ENCODE measurements at places on chromosomes 16 and 17.

- DNase-seq = no peak
These were observed at the start of gene MPP2 for GRCh38 chr17:43907425-43907981. Gene MPP2, minus strand, starts transcription at chr17:43907536. Its CDS starts 3,076 bp downstream, at chr17:43904460.

- DNase-seq = no peak
These were observed 34.1 kb downstream of the IL21R start for GRCh38 chr16:27436065-27436464.

- DNase-seq = no peak
These were observed 31.2 kb upstream of the ENPP7 start for GRCh38 chr17:79699386-79700036.

DNA sequence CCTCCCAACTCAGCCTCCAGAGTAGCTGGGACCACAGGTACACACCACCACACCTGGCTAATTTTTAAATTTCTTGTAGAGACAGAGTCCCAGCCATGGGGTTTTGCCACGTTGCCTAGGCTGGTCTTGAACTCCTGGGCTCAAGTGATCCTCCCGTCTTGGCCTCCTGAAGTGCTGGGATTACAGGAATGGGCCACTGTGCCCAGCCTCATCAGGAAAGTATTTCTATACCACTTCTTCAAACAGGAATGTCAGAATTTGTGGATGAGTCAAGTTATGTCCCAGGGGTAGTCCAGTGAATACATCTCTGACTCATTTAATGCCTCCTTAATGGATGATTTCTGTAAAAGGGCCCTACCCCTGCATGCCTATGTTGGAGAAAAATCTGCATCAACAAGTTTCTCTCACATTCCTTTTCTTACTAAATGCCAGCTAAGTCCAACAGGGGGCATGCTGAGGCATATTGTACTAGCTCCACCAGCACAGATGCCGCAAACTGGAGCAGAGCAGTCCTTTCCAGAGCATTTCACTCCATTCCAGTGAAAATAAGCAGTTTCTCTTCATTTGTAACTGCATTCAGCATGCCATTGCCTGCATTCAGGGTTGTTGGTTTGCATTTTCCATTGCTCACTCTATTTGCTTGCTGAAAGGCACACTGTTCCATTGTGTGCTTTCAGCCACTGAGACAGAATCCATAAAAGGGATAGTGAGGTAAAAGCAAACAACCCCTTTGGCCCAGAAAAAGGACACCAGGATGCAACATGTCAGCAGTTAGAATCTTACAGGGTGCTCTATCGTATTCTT lies 5.3 kb upstream of the CAVIN1 start:
- DNase-seq = peak; percentile 95

- DNase-seq = peak; percentile 95
These were observed 15.1 kb upstream of the EEF2K start for GRCh38 chr16:22190776-22191531.

DNA sequence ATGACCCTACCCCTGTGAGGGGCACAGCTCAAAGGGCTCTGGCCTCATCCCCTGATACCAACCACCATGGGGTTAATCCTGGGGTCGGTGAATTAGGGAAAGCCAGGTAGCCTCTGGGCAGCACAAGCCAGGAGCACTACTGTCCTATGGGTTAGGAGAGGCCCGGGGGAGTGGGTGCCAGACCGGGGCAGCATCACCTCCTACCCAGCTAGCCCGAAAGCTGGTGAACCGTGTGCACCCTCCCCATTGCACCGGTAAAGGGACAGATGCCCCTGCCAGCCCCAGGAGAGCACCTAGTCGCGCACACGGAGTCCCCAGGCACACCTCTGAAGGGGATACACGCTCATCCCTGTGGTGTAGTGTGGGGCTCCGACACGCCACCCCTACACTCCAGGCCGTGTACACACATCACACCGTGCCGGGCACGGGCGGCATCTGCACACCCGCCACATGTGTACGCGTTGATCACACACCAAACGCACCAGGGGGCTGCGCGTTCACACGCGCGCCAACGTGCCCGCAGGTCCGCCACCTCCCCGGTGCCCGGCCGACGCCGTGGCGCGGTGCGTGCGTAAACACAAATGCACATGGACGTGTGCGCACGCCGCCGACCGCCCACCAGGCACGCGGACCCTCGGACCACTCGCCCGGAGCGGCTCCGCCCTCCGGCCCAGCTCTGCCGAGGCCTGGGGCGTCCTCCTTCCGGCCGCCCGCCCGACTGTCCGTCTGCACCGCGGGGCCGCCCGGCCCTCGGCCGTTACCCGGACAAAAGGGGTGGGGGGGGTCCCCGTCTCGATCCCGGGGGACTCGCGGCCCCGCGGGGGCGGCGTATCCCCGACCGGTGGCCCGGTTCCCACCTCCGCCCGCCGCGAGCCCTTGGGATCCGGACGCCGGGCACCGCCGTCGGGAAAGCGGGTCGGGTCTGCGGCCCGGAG lies 785 bp downstream of the UBALD1 start:
- DNase-seq = no peak

- peak; percentile 67 for DNase-seq
These were observed 100.9 kb downstream of the PARN start for GRCh38 chr16:14529010-14529669.

GRCh38 chr16:67264277-67264676 lies 15.1 kb upstream of the PLEKHG4 start:
- DNase-seq = no peak

- DNase-seq = no peak
These were observed 48.2 kb upstream of the MGAT5B start for GRCh38 chr17:76820039-76820438.

GRCh38 chr17:42402117-42402516 lies 13.9 kb upstream of the STAT3 start:
- DNase-seq = no peak

DNA sequence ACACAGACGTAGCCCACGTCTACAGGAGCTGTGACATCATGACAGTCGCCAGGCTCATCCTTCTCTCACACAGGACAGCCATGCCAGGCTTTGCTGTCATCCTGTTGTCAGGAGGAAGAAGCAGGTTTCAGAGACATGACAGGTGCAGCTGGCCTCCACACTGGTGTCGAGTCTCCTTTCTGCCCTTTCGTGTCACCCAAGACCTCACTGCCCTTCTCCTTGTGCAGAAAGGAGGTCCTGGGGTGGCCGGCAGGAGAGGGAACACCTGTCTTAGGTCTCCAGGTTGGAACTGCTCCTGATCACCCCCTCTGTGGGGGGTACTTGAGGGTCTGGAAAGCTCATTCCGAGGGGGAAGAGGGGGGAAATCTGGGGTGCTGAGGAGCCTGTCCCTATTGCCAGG lies 41.6 kb upstream of the IRF8 start:
- no peak for DNase-seq

DNA sequence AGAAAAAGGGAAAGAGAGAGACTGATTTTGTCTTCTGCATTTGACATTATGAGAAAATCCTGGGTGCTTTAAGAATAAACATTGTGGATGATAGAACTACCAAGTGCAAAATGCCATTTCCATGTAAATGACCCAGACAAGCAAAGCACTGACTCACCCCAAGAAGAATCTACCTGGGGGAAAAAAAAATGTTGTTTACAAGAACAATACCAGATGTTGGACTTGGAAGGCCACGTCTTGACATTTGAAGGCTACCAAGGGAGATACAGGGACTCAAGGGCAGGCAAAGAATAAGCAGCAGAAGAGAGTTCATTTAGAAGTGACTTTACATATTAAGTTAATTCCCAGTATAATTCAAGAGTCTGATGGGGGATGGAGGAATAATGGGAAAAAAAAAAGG lies 125.3 kb downstream of the TMEM114 start:
- no peak for DNase-seq

- no peak for DNase-seq
These were observed 12.8 kb downstream of the G6PC3 start for GRCh38 chr17:44083250-44083849.

DNA sequence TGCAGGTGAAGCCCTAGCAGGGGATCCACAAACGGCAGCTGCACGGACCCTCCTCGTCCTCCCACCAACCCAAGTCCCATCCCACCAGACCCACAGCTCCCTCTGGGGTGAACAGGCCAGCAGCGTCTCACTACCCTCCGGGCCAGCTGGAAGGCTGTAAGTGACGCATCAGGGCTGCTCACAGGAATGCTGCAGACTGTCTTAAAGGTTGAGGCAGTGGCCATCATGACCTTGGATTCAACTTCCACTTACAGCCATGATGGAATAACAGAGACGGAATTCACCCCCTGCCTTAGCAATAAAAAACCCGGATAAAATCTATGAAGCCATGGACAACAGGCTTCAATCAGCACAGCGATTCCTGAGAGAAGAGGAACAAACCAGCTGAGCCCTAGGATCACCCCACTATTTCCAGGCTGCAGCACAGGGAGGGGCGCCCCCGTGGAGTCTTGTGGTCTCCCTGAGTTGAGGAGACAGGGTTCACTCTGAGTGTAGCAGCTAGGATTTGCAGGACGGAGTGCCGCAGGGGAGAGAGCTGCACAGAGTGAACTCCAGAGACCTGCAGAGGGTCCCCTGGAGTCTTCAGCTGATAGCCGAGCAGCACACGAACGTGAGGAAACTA lies 10.5 kb downstream of the FAM83G start:
- no peak for DNase-seq

- no peak for DNase-seq
These were observed 60.6 kb upstream of the CMIP start for GRCh38 chr16:81384006-81384405.

GRCh38 chr17:49707246-49707607 lies 537 bp downstream of the SLC35B1 start:
- DNase-seq = no peak

GRCh38 chr16:17392127-17392856 lies 78.5 kb downstream of the XYLT1 start:
- DNase-seq = no peak

- DNase-seq = peak; percentile 51
These were observed 30.0 kb downstream of the MYO18A start for GRCh38 chr17:29150161-29150560.

GRCh38 chr16:19923396-19923795 lies 38.7 kb upstream of the GPRC5B start:
- DNase-seq = no peak

DNA sequence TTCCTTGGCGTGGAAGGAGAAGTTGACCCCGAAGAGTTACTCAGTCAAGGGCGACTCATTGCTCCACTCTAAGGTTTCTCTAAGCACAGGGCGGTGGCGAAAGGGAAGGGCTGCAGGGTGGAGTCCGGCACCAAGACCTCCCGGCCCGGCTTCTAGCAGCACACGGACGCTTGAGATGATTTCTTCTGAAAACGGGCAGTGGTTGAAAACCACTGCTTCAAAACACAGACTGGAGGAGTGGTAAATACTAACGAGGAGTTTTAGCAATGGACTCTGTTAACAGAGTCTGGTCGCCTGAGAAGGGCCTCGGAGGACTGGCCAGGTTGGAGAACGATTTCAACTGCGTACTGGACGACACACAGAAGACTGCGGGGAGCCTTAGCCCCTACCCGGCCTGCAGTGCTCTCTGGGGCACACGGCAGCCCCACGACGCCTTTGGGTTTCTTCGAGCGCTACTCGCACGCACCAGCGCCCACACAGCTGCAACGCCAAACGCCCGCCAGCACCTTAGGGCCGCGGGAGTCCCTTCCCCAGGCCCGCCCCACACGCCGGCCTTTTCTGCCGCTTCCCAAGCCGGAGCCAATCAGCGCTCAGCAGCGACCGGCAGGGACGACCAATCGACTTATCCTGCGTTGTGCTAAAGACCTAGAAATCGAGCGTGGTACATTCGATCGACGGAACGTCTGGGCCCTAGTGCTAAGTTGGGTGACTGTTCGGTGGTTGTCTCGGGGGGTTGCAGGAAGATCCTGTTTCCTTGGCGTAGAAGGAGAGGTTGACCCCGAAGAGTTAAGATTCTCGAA lies 14.4 kb upstream of the CA4 start:
- DNase-seq = peak; percentile 66

DNA sequence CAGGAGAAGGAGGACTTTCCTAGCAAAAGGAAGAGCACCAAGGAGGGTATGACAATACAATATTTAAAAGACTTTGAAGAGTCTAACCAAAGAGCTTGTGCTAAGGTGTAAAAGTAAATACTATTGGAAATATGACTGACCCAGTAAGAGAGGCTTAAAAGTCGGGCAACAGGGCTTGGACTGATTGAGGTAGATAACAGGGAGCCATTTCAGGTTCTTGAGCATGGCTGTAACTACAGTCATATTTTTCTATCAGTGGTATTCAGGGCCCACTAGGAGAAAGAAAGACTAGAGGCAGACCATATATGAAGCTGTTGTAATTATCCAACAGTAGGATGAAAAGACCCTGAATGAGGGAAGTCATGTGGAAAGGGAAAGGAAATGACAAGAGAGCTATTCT lies 62.3 kb downstream of the SMURF2 start:
- no peak for DNase-seq

- DNase-seq = no peak
These were observed 36.7 kb downstream of the ZNRF1 start for GRCh38 chr16:75035410-75035968.

- DNase-seq = no peak
These were observed 73.7 kb upstream of the CHMP6 start for GRCh38 chr17:80917716-80918560.

- no peak for DNase-seq
These were observed 196.2 kb upstream of the NLRP1 start for GRCh38 chr17:5780476-5780875.

- DNase-seq = no peak
These were observed 40.0 kb upstream of the DLX4 start for GRCh38 chr17:49928837-49929475.

GRCh38 chr17:16972346-16972745 lies 428 bp upstream of the TNFRSF13B start:
- no peak for DNase-seq

DNA sequence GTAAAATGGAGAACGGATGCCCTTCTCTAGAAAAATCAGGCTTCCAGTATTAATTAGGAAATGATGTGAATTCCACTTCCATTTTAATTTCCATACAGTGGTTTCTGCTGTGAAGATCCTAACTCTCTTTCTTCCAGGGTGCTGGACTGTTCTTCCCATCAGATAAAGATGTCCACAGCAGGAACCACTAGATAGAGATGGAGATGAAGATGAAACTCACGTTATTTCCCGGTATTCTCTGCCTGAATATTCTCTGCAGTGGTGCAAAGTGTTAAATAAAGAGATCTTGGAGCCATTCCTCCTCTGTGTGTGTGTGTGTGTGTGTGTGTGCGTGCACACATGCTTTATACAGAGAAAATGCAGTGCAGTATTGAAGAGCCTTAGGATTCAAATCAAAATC lies 727.5 kb downstream of the KCNJ2 start:
- DNase-seq = no peak

DNA sequence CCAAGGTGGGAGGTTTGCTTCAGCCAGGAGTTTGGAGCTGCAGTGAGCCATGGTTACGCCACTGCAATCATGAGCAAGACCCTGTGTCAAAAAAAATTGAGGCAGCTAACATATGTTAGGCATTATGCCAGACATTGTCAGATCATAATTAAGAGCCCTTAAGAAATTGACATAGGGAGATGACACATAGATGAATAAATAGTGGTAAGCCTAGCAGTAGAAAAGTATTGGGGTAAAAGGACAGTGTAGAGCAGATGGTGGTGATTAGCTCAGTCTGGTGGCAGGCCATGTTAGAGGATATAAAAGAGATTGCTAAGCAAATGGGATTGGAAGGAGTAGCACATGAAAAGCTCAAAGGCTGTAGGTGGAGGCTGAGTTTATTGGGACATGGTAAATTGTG lies 22.6 kb downstream of the SRCAP start:
- no peak for DNase-seq
